Esophagus squamous epithelium (tissue), 5 donors: ENCODE measurements at places on chromosomes 6 and 20.

GRCh38 chr6:55853008-55854001 is 22.1 kb downstream of the BMP5 start:
- DNase-seq: no peak

- DNase-seq: no peak
Measured at GRCh38 chr6:11439876-11440275, 97.7 kb upstream of the TMEM170B start.

DNA sequence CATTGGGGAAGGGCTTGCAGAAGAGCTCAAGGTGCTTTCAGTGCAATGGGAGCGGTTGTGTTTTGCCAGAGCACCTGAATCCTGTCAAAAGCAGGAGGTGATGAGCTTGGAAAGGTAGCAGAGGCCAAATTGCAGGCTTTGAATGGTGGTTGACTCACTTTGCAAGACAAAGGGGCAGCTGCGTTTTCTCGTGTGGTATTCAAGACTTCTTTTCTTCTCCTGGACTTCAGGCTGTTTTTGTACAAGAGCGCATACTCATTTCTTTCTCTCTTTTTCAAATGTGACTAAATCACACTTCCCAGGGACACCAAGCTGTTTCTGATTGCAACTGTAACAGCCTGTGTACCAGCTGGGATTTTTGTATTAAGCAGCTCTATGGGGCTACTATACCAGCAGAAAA is 32.3 kb downstream of the GHRH start:
- no peak for DNase-seq

GRCh38 chr6:125294925-125295324 is 6.8 kb downstream of the HDDC2 start:
- DNase-seq: no peak

DNA sequence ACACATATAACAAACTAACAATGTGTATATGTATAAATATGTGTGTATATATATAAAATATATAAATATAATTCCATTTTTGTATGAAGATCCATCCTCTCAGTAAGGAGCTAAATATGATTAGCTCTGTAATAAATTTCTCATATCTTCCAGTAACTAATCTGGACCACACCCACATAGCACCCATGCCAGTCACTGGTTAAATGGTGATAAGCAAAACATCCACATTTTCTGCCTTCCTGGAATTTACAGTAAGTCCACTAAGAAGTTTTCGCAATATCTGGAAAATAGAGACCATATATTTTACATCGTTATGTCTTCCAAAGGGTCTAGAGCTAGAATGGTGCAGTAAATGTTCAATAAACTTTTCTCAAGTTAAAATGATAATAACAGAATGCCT is 151.5 kb upstream of the STMND1 start:
- DNase-seq: no peak

DNA sequence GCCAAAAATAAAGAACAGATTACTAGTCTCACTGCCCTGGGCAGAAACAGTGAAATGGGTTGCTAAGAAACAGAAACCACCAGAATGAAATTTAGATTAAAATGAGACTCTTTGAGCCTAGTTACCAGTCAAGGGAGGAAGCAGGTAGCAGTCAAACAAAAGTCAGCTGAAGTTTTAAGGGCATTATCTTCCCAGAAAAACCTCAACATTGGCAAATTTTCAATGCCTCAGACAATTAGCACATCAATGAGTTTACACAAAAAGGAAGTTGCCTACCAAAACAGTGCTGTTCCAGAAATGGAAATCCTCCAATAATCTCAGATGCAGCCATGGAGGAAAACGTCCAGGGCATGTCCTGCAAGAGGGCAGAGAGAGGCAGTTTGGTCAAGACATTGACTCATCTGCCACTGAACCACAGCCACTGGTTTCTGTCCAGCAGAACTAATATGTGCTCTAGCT is 399.7 kb upstream of the ADGRB3 start:
- no peak for DNase-seq
